ENCODE measurements at places on chromosomes 2 and 18.

DNA sequence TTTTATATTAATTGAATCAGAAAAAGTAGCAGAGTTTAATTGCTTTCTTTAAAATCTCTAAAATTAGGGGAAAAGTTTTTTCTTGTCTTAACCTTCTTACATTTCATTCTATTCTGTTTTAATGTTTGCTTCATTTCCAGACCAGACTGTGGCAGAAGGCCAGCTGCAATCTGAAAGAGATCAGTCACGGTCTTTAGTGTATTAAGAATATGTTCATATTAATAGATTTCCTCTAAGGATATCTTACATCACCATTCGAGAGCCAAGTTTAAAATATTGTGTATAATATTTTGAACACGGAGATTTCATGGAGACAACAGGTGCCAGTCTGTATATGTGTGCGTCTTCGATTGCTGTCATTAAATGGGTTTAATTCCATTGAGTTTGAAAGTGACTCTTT lies 230.9 kb upstream of the ZSWIM2 start:
- no peak for DNase-seq

DNA sequence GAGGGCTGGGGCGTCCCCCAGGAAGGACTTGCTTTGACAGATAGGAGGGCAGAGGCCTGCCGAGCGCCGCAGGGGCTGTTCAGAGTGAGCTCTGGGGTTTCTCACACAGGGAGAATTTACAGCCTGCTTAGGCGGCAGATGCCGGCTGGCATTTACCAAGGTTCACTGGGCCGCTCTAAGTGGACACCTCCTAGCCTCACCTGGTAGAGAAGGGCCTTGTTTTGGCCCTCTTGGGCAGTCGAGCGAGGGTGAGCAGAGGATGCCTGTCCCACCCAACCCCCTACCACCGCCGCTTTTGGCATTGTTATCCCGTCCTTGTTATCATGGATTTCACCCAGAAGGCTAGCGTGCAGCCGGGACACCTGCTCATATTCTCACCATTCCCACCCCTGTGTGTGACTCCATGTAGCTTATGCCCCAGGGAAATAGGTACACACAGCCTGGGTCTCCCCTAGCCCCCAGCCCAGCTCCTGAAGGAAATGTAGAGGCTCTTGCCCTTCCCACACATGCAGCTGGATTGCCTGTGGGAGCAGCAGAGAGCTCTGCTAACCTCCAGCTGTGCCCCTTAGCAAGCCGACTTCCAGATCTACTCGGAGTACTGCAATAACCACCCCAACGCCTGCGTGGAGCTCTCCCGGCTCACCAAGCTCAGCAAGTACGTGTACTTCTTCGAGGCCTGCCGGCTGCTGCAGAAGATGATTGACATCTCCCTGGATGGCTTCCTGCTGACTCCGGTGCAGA lies 52.4 kb downstream of the FAM168B start:
- DNase-seq = no peak

DNA sequence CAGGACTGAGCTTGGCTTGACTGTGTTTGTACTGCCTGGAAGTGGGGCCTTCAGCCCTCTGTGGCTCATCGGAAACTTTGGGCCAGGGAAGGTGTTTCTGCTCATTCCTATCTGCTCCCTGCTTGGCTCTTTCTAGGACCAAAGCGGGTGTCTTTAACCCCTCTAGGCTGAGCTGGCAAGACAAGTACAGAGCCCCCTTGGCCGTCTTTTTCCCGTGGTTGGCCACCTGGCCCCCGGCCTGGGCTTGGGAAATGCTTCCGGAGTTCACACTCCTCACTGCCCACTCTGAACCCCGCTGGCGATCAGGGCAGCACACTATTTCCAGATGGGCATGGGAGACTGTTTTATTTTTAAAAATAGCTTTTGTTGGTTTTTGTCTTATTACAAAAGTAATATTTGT lies 243.0 kb downstream of the DYSF start:
- no peak for DNase-seq

- no peak for DNase-seq
Measured at GRCh38 chr18:56443166-56443907, 195.1 kb downstream of the TXNL1 start.

DNA sequence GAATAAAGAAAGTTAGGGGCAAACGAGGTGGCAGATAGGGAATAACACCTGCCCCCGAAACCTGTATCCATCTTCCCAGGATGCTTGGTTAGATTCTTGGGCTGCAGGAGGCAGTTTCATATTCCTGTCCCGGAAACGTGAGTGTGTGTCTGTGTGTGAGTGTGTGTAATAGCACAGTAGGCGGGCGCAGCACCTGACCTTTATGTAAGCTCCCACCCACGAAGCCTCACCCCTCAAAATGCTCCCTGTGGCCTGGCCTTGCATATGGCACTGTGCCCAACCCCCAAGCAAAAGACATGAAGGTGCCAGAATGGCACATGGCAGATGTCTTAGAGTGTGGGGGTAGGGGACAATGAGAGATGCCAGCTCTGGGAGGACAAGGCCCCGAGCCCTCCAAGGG lies 48.9 kb downstream of the EFR3B start:
- DNase-seq = no peak

GRCh38 chr2:55986001-55986400 lies 62.4 kb upstream of the EFEMP1 start:
- DNase-seq = no peak

DNA sequence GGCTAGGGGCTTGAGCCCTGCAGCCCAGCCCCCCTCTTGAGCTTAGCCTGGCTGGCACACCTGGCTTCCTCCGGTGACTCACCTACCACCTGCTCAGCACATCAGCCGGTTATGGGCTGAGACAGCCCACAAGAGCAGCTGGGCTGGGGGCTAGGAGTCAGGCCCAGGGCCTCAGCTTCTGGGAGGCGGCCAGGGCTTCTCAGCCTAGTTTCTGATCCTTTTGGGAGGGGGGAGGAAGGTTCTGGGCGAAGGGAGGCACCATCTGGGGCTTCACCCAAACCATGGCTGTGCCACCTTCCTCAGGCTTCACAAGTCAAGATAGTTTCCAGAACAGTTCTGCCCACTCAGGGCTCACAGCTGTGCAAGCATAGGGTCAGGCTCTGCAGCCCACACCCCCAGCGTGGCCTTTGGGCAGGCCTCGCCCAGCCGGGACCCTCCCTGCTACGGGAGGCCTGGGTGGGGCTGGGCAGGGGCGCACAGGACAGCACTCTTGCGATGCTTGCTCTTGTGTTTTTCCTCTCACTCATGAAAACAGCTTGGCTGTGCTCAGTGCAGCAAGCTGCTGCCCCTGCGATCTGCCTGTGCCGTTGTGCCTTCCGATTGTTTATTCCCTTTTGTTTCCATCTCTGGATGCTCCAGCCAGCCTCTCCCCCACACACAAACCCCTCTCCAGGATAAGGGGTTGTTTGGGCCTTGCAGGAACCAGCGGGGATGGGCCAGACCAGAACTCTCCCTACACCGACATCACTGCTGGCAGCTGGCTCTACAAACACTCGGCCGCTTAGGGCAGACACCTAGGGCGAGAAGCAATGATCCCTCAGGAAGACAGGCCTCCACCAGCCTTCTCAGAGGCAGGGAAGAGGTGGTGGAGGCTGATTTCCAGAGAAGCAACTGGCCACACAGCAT lies 26.1 kb upstream of the SEMA4C start:
- no peak for DNase-seq

- no peak for DNase-seq
Measured at GRCh38 chr18:7301094-7301493, 70.2 kb downstream of the LRRC30 start.

DNA sequence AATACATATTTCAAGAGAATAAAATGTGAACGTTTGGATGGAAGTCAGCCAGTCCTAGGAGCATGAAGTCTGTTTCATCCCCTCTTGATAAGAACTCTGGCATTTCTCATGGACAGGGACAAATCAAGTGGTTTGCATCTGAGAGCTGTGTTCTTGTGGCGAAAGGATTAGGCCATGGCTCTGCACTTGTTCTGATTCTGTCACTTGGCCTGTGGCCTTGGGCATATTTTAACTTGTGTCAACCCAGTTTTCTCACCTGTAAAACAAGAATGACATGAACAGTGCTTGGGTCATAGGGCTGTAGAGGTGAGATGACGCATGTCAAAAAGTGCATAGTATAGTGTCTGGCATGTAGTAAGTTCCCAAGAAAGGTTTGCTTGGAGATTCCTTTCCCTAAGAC lies 125.8 kb downstream of the MGAT5 start:
- no peak for DNase-seq

DNA sequence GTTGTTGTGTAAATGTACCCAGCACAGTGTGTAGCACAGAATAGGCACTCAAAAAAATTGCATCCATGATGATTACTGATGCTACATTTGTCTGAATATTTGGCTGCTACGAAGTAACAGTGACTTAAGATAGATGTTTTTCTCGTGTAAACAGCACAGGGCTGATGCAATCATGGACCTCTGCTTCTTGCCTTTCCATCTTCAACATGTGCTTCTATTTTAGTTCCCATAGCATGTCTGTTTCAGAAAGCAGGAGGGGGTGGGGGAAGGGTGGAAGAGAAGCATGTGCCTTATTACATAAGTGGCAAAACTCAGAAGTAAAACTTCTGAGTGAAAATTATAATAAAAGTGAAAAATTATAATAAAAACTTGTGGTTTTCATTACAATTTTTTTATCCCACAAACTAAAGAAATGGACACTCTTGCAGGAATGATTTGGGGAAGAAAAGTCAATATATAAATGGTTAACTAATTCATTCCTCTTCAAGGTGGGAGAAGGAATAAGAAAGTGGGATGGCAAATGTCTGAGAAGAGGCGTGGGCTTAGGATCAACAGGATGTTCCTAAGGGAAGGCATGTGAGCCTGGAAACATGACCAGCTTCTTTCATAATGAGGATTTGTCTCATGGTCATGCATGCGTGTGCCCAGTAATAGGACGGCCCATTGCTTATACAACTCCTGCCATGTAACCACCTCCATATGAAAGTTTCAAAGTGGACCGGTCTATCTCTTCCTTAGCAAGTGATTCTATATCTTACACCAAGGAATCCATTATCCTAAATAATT lies 27.2 kb downstream of the CCBE1 start:
- no peak for DNase-seq

DNA sequence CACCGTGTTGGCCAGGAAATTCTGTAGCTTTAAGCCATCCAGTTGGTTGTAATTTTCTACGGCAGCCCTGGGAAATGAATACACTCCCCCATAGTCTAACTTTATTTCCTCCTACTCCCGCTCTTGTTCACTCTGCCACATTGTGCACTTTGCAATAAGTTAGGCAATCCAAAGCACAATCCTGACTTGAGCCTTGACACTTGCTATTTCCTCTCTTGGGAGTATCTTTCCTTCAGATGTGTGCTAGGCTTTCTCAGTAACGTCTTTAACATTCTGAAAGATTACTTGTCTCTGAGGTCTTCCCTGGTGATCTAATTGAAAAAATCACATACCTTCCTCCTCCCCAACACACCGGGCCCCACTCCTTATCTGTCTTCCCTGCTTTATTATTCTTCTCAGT lies 65.9 kb upstream of the RAB27B start:
- DNase-seq = no peak

- no peak for DNase-seq
Measured at GRCh38 chr18:36415625-36416024, 118.1 kb downstream of the FHOD3 start.

- DNase-seq = no peak
Measured at GRCh38 chr2:48065096-48065495, 158.8 kb upstream of the FBXO11 start.

DNA sequence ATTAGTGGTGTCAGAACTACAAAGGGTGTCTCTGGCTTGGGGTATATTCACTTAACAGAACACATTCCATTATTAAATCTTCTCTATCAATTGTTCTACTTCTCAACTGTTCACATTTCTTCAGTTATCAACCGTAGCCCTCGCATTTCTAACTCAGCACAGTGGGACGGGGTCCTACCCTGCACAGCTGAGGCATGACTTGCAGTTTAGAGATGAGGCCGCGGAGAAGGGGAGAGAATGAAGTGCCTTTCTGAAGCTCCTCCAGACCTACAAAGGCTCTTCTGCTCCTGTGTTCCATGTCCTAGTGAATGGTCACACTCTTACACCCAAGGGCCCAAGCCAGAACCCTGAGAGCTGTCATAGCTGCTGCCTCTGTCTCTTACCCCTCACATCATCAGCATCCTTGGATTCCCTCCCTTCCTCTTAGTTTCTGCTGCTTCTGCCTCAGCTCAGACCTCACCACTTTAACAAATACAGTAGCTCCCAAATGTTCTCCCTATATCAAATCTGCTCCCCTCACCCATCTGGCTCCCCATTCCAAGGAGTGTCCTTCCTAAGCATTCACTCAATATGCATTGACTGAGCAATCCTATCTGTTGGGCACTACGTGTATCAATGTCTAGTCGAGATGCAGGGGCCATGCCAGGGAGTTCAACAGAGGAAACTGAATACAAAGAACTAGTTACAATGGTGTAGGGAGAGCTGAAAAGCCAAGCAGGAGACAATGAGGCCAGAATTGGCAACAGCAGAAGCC lies 34.3 kb upstream of the MRPL19 start:
- DNase-seq = no peak

- no peak for DNase-seq
Measured at GRCh38 chr2:187525163-187525900, 28.9 kb downstream of the TFPI start.

DNA sequence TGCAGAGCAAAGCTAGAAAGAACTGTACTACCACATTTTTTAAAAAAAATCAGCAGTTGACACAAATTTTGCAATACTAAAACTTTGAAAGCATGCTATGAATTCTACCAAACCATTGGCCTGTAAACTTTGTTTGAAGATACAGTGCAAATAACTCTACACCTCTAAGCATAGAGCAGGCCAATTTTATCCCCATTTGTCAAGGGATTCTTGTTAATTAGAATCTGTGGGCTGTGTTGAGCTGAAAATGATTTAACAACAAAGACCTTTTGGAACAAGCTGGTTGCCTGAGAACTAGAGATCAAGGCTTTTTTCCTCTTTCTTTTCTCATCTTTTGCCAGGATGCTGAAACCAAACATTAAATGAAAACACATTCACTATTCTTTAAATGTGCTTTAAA lies 886.0 kb upstream of the CDH2 start:
- DNase-seq = no peak

DNA sequence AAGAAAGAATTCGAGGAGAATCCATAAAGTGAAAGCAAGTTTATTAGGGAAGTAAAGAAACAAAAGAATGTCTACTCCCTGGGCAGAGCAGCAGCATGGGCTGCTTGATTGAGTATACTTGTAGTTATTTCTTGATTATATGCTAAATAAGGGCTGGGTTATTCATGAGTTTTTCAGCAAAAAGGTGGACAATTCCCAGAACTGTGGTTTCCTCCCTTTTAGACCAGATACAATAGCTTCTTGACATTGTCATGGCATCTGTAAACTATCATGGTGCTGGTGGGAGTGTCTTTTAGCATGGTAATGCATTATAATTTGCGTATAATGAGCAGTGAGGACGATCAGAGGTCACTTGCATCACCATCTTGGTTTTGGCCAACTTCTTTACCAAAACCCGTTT lies 25.6 kb upstream of the TBC1D8 start:
- no peak for DNase-seq

GRCh38 chr18:70290482-70291294 lies 1.8 kb downstream of the SOCS6 start:
- DNase-seq = no peak

GRCh38 chr2:37405781-37406180 lies 61.4 kb downstream of the QPCT start:
- DNase-seq = no peak

All from activated naive CD4-positive, alpha-beta T cell (primary cell).